SK-N-MC (cell line): ENCODE measurements at places on chromosomes 3 and 15.
A peak's percentile ranks its signal among the peaks of the same experiment; 100 is the strongest.

DNA sequence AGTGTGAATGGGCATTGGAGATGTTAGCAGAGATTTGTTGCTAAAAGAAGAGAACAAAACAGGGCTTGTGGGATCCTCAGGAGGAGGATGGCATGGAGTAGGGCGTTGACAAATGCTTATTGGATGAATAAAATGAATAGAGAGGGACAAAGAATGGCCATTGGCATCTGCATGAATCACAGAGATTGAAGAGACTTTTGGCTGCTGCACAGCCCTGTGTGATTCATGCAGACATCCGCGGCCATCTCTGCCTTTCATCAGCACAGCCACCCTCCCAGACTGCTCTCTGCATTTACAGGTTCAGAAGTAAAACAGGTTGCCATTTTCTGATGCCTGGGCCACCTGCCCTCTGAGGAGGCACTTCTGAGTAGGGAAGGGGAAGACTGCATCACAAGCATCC lies 397.9 kb downstream of the EPHB1 start:
- DNase-seq, result no peak

GRCh38 chr3:66483006-66483405 lies 17.8 kb downstream of the LRIG1 start:
- DNase-seq, result no peak

GRCh38 chr15:48250640-48251076 lies 44.6 kb downstream of the SLC12A1 start:
- peak; percentile 62 for DNase-seq

DNA sequence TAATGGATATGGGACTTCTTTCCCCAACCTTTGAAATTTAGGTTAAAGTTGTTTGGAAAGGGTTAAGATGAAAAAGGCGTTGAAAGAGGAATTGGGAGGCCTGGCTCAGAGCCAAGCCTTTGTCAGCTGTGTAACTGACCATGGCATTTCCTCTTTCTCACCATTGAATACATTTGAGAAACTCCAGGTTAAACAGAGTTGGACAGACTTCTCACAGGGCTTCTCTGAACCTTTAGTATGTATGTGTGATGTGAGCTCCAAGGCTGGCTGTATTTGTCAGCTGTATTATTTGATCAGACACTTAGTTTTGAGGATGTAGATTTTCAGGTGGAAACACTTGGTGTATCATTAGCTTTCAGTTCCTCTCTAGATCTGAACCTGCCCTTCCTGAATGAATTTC lies 136.4 kb upstream of the GOLGA6L4 start:
- DNase-seq, result no peak

DNA sequence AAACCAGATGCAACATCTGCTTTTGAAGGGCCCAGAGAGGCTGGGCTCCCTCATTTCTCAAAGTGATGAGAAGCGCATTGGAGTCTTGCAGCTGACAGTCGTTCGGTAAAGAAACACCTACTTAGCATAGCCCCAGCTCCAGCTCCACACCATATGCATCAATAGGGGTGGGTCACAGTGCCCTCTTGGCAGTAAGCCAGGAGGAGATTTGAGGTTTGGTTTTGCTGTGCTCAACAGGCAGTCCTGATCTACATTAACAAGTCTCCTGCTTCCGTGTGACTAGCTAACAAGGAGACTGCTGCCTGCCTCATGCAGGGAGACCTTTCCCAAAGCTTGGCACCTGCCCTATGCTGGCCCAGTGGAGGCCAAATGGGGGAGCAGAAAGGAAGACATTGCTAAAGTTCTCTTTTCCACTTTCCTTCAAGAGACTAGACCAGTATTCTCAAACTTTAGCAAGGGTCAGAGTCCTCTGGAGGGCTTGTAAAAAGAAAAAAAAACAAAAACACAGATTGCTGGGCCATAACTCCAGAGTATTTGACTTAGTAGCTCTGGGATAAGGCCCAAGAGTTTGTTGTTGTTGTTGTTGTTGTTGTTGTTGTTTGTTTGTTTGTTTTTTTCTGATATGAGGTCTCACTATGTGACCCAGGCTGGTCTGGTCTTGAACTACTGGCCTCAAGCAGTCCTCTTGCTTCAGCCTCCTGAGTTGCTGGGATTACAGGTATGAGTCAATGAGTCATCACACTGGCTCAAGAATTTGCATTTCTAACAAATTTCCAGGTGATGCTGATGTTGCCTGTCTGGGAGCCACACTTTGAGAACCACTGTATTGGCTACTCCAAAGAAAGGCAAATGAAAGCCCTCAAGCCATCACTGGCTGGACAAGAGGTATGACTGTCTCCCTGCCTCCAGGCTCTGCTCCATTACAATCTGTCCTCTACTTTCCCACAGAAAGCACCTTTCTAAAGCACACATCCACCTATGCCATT lies 294.9 kb downstream of the RORA start:
- peak; percentile 42 for DNase-seq

- DNase-seq, result no peak
Measured at GRCh38 chr3:105096071-105096470, 270.6 kb upstream of the ALCAM start.

DNA sequence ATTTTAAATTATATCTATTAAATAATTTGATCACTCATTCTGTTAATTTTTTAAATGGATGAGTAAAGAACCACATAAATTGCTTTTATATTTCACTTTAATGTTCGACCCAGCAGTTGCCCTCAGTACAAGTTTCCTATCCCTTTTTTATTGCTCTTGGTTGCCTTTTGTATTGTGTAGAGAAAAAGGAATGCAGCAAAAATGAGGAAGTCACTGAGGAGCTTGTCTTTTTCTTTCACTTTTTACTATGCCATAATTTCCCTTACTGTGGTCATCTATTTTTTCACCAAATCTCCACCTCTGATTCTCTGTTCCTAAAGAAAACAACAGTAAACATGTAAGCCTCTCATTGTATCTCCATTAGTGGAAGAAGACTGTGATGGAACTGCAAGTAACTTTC lies 122.7 kb downstream of the B3GALNT1 start:
- no peak for DNase-seq

DNA sequence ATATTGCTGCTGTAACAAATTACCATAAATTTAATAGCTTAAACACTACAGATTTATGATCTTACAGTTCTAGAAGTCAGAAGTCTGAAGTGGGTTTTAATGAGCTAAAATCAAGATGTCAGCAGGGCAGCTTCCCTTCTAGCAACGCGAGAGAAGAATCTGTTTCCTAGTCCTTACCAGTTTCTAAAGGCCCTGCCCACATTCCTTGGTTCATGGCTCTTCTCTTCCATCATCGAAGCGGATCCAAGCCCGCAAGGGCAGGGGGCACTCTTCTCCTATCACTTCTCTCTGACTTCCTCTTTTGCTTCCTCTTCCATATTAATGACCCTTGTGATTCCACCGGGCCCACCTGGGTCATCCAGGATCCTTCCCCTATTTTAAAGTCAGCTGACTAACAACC lies 16.1 kb downstream of the MINDY4B start:
- DNase-seq, result peak; percentile 66

DNA sequence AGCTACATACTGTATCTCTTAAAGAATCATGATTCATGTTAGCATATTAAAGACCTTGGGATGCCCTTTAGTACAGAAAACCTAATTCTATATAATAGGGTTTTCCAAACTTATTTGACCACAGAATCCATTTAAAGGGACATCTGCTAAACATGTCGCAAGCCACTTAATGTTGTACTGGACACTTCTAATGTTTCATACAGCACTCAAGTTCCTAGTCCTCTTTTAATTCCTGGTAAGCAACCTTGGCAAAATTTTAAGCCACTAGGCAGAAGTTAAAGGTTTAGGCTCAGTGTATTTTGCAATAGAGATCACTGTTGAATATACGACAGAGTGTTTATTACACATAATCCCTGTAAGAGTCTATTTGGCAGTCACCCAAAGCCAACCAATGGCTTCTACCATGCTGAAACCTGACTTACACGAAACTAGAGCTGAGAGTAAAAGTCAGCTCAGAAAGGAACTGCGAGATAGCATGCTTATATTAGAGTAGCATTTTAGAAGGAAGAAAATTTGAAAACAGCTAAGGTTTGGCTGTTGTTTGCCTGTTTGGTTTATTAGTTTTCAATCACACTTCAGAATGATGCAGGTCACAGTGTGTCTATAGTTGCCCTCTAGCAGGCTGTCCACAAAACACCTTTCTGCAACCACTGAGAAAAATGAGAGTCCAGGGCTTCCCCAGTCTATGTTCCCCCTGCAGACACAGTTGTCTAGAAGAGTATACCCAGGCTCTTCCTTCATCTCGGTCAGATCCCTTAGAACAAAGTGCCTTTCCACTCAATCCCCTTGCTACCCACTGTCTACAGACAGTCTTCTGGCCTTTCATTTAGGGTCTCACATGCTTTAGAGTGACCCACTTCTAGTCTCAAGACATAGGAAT lies 104.4 kb downstream of the FMN1 start:
- DNase-seq, result no peak

- no peak for DNase-seq
Measured at GRCh38 chr15:58167095-58167691, 29.0 kb downstream of the AQP9 start.
